Stimulated activated memory B cell treated with anti-CD40 and anti-IgM and Interleukin-4, amounts not matched to agents 10 μg/mL and 1 μg/mL and 100 μg/mL, for 72 hours (primary cell): ENCODE measurements at places on chromosomes 13 and 19.

DNA sequence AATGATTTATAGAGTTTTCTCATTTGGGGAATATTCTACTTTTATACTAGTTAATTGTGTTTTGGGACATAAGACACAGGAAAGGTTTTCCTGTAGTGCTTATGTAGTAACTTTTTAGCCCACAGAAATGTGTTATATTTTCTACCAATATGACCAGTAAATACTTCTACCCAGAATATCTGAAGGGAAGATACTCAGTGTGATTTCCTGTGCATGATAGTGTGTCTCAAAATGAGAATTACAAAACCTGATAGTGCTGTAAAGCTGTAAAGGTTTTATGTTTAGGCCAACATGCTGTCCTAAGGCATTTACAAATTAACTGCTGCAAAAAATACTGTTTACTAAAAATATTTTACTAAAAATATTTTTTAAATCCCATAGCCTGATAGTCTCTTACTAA, 126.8 kb downstream of the RXFP2 start:
- H3K36me3 ChIP-seq = no peaks in the 10 kb centered on the region
- H3K4me1 ChIP-seq = peaks cover 17% of the 10 kb centered on the region
- ATAC-seq = no peak
- H3K4me3 ChIP-seq = no peak overlapping the region
- H3K27me3 ChIP-seq = no peaks in the 10 kb centered on the region

DNA sequence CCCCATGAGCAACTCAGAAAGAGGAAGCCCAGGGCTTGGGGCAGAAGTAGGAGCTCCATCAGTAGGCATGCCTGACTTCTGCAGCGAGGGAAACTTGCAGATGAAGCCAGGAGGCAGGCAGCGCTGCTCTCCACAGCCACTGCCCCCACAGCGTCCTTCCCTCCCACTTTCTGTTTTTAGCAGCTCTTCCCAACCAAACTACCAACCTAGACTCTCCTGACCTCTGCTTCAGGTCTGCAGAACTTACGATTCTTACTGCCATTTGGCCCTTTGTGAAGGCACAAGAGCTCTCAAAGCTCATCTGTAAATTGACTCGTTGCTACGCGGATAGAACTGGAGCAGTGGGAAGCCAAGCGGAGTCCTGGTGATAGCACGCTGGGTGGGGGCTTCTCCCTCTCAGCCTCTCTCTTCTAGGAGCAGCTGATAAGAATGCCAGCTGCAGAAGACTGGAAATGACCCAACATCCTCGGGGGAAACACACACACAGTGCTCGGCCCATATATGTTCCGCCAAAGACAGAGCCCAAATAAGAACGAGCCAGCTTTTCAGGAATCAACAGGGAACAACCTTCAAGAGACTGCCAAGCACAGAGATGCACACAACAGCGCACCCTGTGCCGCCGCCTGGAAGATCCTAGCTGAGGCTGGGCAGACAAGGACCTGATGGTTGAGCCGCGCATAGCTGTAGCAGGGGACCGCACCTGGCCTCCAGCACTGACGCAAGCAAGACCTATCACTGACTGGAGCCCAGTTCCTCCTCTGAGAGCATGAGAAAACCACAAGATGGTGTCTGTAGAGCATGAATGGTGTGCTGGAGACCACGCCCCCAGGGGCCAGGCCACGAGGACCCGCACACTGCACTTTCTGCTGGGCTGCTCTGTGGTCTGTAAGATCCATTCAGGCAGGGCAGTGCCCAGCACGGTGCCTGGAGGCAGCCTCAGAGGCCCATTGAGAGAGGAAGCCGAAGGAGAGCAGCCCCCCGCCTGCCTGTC, 15.9 kb upstream of the SLC35E1 start:
- peak overlapping the region; percentile 96 for H3K4me3 ChIP-seq
- peaks cover 95% of the 10 kb centered on the region for H3K4me1 ChIP-seq
- H3K27me3 ChIP-seq = no peaks in the 10 kb centered on the region
- H3K27ac ChIP-seq = peak overlapping the region; percentile 94
- H3K36me3 ChIP-seq = no peaks in the 10 kb centered on the region
- ATAC-seq = peak; percentile 78

GRCh38 chr19:40217934-40218890, at the start of gene TTC9B:
TSS of gene TTC9B (minus strand) at chr19:40218384. CDS start at chr19:40218381, 3 bp downstream.
- peaks cover 6% of the 10 kb centered on the region for H3K36me3 ChIP-seq
- ATAC-seq = no peak
- H3K4me3 ChIP-seq = no peak within 1 kb of the TSS
- H3K4me1 ChIP-seq = peaks cover 12% of the 10 kb centered on the region

DNA sequence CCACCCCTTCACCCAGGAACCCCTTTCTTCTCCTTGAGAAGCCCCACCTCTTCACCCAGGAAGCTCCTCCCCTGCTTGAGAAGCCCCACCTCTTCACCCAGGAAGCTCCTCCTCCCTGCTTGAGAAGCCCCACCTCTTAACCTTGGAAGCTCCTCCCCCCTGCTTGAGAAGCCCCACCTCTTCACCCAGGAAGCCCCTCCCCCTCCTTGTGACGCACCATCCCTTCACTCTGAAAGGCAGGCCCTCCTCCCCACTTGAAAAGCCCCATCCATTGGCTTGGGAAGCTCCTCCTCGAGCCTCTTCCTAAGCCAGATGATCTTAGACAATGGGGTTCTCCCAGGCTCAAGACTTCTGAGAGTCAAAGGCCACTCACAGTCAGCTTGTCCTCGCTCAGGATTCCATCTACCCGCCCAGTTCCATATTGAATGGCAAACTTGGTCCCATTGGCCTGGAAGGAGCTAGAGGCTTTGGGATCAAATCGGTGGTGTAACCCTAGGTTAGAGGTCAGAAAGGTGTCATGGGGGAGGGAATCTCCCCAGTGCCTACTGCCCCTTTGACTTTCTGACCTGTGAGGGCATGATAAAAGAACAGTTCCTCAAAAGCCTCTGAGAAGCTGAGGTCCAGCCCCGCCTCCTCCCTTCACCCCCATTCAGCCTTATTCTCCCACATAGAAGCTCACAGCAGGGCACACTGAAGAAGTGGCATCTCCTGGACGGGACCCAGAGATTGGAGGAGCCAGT, 4.0 kb downstream of the NAPSA start:
- peaks cover 10% of the 10 kb centered on the region for H3K36me3 ChIP-seq
- H3K27ac ChIP-seq = peak overlapping the region; percentile 50
- H3K4me3 ChIP-seq = no peak overlapping the region
- peaks cover 85% of the 10 kb centered on the region for H3K4me1 ChIP-seq

GRCh38 chr19:45363861-45364459, 6.4 kb downstream of the ERCC2 start:
- no peak overlapping the region for H3K27ac ChIP-seq
- peaks cover 45% of the 10 kb centered on the region for H3K36me3 ChIP-seq
- ATAC-seq = peak; percentile 49
- peaks cover 10% of the 10 kb centered on the region for H3K4me1 ChIP-seq
- no peak overlapping the region for H3K4me3 ChIP-seq

DNA sequence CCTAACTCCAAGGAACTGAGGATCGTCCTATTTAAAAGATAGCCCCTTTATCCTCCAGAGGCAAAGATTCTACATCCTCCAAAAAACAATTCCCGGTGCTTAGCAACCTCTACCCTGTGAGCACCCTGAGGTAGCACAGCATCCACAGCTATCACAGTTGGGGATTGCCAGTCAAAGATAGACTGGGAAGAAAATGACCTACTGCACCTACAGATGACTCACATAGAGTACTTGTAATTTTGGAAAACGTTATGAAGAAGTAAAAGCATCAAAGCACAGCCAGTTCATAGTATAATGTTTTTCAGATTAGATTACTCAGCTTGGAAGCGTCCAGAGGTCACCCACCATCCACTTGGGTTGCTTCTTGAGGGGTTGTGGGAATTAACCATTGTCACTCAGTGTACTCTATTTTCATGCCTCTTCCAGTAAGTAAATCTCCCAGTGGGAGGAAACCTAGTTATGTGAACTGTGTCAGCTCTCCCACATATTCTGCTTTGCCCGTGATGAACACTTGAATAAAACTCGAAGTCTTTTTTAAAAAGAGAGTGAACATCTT, 8.9 kb upstream of the FAM124A start:
- H3K36me3 ChIP-seq = no peaks in the 10 kb centered on the region
- H3K4me3 ChIP-seq = no peak overlapping the region
- H3K4me1 ChIP-seq = no peaks in the 10 kb centered on the region
- peaks cover 82% of the 10 kb centered on the region for H3K27me3 ChIP-seq
- no peak overlapping the region for H3K27ac ChIP-seq

DNA sequence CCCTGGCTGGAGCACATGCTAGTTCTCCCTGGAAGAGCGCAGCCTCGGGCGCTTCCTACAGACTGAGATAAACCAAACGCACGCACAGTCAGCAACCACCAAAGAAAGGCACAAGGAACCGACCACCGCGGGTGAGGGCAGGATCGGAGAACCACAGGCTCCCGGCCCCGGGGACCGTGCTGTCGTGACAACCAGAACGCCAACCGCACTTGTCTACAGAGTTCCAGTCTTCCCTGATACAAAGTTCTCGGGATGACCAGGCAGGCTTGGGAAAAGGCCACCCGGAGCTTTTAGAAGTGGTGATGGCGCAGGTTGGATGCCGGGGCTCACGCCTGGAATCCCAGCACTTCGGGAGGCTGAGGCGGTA, 33.1 kb upstream of the CACTIN start:
- H3K4me1 ChIP-seq = peaks cover 13% of the 10 kb centered on the region
- no peaks in the 10 kb centered on the region for H3K27me3 ChIP-seq
- H3K4me3 ChIP-seq = no peak overlapping the region

- H3K4me1 ChIP-seq = peaks cover 14% of the 10 kb centered on the region
- H3K4me3 ChIP-seq = no peak overlapping the region
- H3K27ac ChIP-seq = no peak overlapping the region
- H3K36me3 ChIP-seq = peaks cover 53% of the 10 kb centered on the region
These were observed 19.3 kb upstream of the TINCR start for GRCh38 chr19:5587071-5587455.

DNA sequence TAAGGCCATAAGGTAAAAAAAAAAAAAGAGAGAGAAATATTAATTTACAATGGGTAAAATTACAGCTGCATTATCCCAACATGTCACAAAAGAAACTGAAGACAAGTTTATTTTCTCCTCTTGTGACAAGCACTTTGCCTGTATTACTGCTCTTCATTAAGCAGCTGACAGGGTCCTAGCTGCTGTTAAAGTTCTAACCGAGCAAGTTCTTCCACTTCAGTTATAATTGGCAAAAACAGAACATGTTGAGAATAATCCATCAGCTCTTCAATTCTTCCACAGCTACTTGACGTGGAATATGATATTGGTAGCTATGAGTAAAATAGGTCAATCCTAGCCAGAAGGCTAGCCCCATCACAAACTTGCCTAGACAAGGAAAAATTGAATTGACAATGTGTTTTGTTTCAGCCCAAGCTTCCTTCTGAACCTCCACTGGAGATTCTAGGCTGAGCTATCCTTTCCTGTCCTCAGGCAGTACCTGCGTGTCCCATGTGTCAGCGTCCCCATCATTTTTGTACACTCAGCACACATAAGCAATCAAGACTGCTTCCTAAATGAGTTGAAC, 32.2 kb upstream of the DOCK9 start:
- ATAC-seq = no peak
- peaks cover 7% of the 10 kb centered on the region for H3K4me1 ChIP-seq
- H3K4me3 ChIP-seq = no peak overlapping the region
- no peaks in the 10 kb centered on the region for H3K27me3 ChIP-seq
- H3K36me3 ChIP-seq = peaks cover 5% of the 10 kb centered on the region
- no peak overlapping the region for H3K27ac ChIP-seq

DNA sequence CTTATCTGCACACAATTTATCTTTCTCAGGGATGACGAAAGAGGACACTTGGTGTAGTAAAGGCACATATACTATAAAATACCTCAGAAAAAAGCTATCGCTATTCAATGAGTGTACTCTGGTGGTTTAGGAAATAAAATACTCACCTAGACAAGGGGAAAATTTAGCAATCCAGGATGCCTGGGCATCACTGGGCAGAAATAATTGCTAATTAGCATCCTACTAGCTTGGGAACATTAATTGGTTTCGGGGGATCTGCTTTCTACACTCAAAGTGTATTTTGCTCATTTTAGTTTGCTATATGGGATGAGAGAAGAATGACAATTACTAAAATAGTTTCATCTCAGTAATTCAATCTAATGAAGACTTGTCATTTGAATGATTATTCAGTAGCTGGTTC, 60.3 kb downstream of the OLFM4 start:
- no peaks in the 10 kb centered on the region for H3K4me1 ChIP-seq
- no peak overlapping the region for H3K4me3 ChIP-seq
- no peaks in the 10 kb centered on the region for H3K27me3 ChIP-seq
- ATAC-seq = no peak
- no peaks in the 10 kb centered on the region for H3K36me3 ChIP-seq

DNA sequence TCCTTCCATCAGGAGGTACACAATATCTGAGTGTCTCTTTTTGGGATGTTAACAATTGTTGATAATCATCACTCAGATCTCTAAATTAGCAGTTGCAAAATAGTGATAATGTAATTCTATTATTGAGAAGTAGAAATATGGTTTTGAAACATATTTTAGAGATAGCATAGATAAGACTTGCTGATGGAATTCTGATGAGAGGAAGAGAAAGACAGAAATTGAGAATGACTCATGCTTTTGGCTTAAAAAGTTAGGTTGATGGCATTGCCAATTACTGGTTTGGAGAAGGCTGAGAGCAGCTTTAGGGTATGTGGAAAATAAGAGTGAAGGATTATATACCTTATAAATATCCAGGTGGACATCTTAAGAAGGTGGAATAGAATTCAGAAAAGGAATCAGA, 106.4 kb upstream of the EDNRB start:
- H3K36me3 ChIP-seq = peaks cover 5% of the 10 kb centered on the region
- no peak overlapping the region for H3K27ac ChIP-seq
- no peaks in the 10 kb centered on the region for H3K27me3 ChIP-seq
- ATAC-seq = no peak
- no peak overlapping the region for H3K4me3 ChIP-seq
- H3K4me1 ChIP-seq = peaks cover 9% of the 10 kb centered on the region

DNA sequence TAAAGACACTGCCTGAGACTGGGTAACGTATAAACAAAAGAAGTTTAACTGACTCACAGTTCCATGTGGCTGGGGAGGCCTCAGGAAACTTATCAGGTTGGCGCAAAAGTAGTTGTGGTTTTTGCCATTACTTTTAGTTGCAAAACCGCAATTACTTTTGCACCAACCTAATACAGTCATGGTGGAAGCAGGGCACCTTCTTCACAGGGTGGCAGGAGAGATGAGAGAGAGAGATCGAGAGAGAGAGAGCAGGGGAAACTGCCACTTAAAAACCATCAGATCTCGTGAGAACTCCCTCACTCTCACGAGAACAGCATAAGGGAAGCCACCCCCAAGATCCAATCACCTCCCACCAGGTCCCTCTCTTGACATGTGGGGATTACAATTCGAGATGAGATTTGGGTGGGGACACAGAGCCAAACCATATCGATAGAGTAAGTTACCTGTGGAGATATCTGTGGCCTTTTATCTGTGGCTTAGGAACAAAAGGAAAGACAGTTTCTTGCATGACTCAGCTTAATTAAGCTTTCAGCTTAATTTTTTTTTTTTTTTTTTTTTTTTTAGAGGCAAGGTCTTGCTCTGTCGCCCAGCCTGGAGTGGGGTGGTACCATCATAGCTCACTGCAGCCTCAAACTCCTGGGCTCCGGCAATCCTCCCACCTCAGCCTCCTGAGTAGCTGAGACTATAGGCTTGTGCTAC, 7.6 kb upstream of the CABP5 start:
- H3K4me1 ChIP-seq = no peaks in the 10 kb centered on the region
- no peaks in the 10 kb centered on the region for H3K27me3 ChIP-seq
- no peak overlapping the region for H3K27ac ChIP-seq
- H3K36me3 ChIP-seq = peaks cover 71% of the 10 kb centered on the region
- no peak for ATAC-seq
- no peak overlapping the region for H3K4me3 ChIP-seq
